ENCODE measurements at places on chromosomes 3 and 15.

DNA sequence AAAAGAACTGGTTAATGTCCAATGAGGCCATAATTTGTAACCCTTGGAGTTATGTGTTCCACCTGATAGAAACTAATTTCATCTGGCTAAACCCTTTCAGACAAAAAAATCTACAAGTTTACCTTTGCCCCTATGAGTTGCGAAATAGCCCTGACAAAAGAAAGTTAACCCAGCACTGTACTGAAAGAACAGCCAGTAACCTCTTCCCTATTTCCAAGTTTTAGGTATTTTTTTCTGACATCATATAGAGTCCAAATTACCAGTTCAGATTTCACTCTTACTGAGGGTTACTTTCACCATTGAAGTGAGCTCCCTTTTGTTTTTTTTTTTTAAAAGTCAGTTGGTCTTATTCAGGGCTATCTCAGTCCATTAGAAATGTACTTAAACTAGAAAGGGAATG is 42.8 kb upstream of the PTPRG start:
- no peak for DNase-seq

- no peak for DNase-seq
Observed at GRCh38 chr3:110542552-110543150, 529.0 kb upstream of the NECTIN3 start.

GRCh38 chr3:119619094-119619493 is 21.4 kb downstream of the PLA1A start:
- DNase-seq: peak; percentile 6

DNA sequence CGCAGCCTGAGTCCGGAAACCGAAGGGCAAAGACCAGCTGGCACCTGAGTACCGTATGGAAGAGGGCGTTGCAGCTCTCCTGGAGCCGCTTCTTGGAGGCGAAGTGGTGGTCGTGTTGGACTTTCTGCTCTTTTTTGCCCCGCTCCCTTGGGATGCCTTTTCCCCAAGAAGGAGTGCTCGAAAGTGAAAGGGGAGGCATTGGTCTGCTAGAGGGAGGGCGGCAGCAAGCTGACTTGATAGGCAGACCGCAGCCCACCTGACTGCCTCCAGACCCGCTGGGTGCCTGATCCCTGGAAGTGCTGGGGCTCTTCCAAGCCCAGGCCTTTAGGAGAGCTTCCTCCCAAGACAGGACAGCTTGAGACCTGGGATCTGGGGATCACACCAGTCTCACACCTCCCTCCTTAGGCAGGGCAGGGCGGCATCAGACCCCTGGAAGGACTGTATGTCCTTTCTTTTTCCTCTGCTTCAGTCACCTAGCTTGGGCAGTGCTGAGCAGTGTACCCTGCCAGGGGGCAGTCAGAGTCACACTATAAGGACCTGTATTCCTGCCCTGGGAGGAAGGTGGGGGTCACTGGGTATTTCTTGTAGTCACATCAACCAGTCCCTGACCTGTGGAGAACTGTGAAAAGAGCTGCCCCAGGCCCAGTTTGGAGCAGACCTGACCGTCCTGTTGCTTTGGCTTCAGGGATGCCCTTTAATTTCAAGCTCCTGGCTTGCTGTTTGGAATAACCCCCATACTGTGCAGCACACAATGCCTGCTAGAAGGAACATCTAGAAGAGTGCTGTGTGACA is 2.1 kb downstream of the ACVR2B start:
- DNase-seq: no peak

DNA sequence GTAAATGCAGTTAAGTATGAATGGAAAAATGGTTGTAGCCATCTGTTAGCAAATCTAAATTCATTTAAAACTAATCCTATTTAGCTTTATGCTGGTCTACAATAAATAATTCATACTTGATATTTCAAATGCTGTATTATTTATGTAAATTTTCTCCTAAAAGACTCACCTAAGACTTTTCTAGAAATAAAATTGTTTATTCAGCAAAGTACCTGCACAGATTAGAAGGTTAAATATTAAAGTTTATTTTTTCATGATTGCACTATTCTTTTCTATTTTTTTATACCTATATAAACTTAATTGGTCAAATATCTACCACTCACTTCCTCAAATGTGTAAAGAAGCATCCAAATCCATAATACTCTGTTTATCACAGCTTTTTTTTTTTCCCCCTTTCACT is 45.2 kb downstream of the MBNL1 start:
- DNase-seq: no peak

GRCh38 chr3:70182166-70182565 is 130.3 kb downstream of the MDFIC2 start:
- DNase-seq: no peak
